COLO829 (cell line): ENCODE measurements at places on chromosomes 1 and 21.

DNA sequence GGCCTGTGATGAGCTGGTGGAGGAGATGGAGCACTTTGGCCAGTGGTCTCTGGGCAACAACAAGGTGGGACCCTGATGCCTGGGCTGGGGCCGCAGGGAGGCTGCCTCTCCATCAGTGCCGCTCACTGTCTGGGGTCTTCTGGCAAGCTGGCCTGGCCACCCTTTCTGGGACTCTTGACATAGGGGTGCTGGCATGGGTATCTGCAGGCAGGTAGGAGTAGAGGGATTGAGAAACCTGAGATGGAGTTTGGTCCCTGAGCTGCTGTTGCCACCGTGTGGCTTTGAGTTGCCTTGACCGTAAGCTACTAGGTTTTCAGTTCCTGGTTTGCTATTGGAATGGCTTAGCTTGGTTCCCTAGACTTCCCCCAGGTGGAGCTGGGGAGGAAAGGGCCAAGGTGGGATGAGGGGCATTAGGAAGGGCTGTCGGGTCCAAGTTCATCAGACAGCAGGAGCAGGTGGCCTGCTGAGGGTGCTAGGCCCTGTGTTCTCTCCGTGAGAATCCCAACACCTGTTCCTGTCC lies 13.2 kb upstream of the MFN2 start:
- no peak for DNase-seq

DNA sequence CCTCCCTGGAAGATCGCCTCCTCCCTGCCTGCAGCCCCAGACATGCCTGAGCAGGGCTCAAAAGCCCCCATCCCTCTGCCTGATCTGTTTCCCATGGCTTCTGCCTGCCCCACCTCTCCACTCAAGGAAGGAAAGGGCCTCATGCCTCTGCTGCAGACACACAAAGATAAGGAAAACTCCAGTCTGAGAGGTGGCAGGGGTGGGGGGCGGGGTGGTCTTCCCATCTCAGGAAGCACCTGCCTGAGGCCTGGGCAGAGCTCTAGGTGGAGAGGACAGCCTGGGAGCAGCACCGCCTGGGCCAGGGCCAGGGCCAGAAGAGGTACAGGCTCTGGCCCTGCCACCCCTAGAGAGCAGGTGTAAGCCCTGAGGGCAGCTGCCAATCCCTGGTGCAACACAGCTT lies 4.1 kb upstream of the GJB3 start:
- no peak for DNase-seq

- no peak for DNase-seq
Measured at GRCh38 chr1:77139389-77139788, 79.8 kb downstream of the PIGK start.

DNA sequence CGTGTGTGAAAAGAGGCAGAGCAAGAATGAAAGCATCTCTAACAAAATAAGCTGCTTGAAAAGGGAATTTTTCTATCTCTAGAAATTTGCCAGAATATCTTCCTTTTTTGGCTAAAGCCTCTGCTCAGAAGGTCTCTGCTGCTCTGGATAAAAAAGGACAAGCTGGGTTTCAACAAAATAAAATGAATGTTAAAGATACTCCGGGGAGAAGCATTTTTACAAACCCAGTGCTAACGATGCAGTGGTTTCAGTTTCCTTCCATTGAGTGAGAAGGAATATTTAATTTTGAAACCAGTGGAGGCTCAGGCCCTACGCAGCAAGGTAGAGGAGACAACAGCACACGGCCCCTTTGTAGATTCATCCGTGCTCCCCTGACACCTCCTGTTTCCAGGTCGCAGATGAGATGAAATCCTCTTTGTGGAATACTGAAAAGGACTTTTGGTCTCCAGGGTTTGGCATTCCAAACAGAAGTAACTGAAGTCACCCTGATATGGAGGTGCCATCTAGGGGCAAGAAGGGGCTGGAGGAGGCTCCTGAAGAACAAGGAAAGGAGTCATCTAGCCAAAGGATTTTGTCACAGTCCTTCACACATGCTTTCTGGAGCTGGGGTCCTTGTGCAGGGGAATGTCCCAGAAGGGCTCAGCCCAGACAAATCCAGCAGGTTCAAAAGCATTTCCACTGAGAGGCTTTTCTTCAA lies 65.7 kb upstream of the SYT6 start:
- DNase-seq = no peak

DNA sequence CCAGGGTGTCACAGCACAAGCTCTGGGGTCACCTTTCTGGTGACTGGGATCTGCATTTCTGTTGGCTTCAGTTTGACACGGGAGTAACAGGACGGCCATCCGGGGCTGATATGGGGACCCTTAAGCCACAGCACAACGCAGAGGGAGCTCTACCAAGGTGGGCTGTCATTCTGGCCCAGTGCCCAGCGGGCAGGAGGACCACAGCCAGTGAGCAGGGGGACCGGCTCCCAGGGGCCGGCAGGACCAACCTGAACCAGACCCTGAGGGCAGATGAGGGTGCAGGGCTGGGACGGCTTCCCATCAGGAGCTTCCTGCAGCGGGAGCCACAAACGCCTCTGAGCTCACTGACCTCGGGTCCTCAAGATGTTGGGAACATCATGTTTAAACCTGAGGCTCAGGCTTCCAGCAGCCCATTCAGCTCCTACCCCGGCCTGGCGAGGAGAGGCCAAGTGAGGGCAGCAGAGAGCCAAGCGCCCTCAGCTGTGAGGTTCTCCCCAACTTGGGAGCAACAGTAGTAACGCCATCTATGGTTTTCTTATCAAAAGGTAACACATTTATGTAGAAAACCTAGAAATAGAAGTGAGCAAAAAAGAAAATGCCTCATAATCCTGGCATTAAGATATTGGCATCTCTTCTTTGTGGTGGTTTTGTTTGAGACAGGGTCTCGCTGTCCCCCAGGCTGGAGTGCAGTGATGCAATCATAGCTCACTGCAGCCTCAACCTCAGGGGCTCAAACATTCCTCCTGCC lies 26.8 kb downstream of the TMEM201 start:
- DNase-seq = peak; percentile 18

DNA sequence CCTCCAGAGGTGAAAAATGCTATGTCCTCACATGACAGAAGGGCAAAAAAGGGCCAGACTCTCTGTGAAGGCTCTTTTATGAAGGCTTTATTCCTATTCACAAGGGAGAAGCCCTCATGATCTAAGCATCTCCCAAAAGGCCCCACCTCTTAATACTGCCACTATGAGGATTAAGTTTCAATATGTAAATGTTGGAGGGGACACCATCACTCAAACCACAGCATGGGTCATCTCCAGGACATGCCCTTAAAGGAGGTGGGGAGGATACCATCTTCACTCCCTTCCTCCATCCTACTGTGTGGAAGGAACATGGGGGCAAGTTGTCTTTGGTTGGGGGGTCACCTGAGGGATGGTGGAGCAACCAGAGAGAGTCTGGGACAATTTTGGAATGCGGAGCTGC lies 170.1 kb downstream of the TRIM33 start:
- no peak for DNase-seq

DNA sequence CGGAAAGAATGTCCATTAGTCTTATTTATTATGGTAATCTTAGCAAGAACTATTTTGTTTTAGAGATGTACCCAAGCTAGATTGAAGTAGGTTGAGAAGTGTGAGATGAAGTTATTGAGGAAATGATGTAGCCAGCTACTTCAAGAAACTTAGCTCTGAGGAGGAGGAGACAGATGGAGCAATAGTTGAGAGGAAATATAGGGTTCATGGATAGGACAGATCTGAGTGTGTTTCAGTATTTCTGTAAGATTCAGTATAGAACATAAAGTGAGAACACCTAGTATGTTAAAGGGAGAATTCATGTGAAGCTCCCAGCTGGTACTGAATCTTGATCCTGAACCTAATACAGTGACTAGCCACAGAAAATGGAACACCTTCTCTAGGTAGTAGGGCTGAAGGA lies 28.9 kb downstream of the TSNAX start:
- no peak for DNase-seq

DNA sequence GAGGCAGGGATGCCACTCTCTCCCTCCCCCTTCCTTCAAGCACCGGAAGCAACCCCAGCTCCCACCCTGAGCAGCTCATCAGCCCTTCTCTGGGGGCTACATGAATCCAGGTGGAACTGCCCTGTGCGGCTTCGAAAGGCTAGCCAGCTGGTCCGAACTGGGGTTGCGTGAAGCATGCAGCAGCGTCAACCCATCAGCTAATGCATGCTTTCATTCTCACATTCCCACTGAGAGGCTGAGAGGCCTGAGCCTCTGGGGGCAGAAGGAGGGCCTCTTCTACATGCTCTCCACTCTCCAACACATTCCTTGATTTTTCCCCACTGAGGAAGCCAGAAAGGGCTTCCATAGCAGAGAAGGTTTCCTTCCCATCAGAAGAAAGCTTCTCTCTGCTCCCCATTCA lies 5.6 kb downstream of the RXRG start:
- DNase-seq = no peak

GRCh38 chr21:44943686-44944550 lies 4.1 kb downstream of the SLX9 start:
- no peak for DNase-seq

DNA sequence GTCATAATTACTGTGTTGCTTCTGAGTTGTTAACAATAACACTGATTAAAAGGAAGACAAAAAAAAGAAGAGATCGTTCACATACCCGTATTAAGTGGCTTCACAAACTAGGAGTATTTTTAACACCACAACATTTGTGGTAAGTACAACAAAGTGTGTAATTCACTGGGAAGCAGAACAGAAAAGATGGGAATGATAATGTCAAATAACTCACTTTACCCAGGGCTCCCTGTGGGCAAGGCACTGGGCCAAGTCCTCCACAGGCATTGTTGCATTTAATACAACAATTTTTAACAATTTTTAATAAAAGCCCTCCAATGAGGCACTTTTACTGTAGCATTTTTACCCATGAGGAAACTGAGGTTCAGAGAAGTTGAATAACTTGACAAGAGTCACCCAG lies 385.0 kb upstream of the ST6GALNAC5 start:
- DNase-seq = no peak

DNA sequence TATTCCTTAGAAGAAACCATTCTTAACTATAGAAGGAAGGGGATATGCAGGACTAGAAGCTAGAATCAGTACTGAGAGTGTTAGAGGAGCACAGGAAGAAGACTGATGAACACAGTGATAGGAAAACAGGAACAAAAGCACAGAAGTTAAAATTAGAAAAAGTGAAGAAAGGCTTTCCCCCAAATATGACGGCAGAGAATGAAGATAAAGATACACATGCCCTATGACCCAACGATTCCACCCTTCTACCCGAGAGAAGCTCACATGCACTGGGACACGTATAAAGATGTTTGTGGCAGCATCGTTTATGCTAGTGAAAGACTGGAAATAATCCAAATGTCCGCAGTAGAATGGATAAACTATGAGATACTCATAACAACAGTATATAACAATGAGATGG lies 74.2 kb downstream of the DTL start:
- no peak for DNase-seq

DNA sequence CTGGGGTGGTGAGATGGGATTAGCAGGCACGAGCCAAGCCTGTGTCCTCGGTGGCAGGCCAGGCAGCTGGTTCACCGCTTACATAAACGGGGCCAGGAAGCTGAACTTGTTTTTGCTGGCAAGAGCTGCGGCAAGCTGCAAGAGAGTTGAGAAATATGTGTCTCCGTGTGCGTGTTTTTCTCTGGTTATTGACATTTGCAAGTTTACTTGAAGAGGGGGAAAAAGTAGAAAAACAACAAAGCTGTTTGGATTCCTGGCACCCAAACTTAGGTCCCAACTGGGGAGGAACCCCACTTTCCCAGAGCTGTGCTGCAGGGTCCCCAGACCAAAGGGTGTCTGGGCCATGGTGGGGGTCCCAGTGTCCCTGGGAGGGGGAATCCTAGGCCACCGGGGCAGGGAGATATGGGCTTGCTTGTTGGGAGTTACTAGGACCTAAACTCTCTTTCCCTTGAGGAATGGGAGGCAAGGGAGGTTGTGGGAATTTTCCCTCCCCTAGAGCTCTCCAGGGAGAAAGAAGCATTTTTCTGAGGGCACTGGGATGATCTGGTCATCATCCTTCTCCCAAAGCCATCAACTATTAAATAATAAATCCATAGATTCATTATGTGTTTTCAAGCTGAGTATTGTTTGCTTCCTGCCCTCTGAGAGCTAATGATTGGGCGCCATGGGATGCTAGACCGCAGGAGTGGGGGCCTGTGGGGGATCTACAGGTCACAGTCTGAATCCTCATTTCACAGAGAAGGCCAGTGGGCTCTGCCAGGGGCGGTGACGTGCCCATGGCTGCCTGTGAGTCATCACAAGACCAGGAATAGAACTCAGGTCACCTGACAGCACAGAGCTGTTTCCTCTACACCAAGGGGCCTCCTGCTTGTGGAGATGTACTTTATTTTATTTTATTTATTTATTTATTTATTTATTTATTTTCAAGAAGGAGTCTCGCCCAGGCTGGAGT lies 14.8 kb downstream of the IL6R start:
- DNase-seq = peak; percentile 96

GRCh38 chr1:7670334-7671145 lies 100.6 kb upstream of the VAMP3 start:
- DNase-seq = no peak

DNA sequence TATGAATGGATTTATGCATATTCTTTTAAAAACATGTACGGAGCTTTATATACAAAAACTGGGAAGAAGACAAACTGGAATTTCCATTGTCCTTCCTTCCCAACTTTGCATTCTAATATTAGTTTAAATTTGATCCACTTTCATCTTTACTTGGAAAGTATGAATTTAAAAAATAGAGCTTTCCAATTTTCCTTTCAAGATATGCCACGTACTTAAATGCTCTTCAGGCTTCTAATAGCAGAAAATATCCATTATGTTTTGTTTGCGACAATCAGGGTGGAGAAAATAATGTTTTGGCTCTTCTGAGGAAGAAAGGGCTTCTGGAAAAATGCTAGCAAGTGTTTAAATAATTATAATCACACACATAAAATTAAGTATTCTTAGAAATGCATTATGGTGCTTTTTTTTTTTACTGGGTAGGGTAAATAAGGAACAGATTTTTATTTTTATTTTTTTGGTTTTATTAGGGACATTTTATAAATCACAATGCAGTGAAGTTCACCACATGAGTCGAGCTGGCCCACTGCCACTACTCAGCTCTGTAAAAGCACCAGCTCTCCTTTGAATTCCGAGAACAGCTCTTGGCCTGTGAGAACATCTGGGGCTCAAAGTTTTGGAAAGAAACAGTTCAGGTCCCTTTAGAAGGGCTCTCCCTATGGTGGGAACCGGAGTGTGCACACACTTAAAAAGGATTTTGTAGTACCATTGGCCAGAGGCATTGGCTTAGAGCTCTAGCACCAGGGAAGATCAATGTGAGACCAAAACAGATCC lies 287.4 kb upstream of the LYPLAL1 start:
- DNase-seq = no peak

- DNase-seq = no peak
Measured at GRCh38 chr1:230208619-230209261, 141.7 kb downstream of the GALNT2 start.

GRCh38 chr1:171792656-171793369 lies 11.4 kb downstream of the METTL13 start:
- DNase-seq = no peak
